GM04504 (cell line): ENCODE measurements at places on chromosomes 13 and 19.
A peak's percentile ranks its signal among the peaks of the same experiment; 100 is the strongest.

DNA sequence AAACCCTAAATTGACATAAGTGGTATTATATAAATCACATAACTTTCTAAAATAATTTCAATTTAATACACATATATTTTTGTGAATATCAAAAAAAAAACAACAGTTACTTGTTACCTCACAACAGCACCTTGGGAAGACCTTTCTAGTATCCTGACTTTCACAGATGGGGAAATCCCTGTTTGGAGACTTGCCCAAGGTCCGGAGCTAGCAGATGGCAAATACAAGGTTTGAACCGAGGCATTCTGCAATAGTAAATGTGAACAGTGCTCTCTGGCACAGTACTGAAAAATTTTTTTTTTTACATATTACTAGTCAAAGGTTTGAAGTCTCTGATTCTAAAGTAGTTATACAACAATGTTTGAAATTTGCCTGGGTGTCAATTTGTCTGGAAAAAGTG, 104.5 kb downstream of the SUCLA2 start:
- DNase-seq: no peak

DNA sequence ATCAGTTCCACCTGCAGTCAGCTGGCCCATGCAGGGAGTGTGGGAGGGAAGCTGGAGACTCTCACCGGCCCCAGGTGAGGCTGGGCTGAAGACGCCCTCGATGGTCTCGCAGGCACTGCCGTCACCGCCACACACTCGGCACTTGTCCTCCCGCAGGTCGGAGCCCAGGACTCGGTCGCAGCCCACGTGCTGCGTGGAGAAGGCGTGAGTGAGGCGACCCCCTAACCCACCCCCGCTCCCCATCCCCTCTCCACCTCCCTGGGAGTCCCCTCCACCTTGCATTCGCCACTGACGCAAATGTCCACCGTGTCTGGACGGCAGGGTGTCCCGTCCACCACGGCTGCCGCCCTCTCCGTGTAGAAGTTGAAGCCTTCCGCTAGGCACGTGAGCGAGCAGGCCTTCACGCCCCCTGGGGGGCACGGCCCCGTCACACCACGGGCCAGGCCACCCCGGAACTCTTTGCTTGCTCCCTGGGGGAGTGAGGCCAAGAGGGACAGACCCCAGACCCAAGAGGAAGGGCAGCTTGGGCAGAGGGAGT, 12.0 kb upstream of the MYO1F start:
- no peak for DNase-seq

DNA sequence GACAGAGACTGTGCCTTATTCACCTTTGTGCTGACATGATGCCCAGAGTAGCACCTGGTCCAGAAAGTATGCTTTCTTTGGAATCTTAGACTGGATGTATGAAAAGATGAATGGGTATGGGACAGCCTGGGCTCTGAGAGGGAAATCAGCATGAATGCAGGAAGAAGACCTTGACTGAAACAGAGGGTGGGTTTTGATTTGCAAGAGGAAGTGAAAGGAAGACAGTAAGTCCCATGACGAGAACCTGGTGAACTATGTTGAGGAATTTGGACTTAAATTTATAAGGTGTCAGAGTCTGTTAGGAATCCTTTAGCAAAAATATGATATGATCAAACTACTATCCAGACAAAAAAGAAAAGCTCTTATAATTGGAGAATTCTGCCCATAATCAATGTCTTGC, 301.9 kb downstream of the SPRY2 start:
- no peak for DNase-seq

DNA sequence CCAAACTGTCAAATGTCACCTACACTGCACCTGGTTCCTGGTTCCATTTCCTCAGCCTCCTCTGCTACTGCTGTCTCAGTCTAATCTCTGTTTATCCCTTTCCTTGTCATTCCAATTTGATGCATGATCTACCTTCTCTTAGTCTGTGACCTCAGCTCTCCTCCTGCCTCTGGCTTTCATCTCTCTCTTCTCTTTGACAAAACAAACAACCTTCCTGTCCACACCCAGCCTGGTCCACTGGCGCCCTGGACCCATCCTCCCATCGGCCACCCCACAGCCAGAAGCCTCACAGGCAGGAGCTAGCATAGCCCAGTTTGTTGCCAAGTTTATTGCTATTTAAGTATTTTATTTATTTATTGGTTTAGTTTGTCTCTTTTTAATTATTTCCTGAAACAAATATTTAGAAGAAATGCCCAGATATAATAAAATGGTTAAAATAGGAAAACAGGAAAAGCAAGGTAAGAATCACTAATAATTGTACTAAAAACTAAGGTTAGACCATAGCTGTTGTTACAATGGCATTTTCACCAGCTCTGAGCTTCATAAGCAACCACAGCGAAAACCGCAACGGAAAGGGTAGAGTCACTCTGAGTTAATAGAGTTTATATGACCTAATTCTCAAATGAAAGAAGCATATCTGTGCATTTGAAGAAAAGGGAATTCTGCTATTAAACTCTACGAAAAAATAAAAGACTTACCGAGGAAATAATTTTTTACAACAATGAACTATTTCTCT, 68.6 kb downstream of the EFNB2 start:
- DNase-seq: no peak

DNA sequence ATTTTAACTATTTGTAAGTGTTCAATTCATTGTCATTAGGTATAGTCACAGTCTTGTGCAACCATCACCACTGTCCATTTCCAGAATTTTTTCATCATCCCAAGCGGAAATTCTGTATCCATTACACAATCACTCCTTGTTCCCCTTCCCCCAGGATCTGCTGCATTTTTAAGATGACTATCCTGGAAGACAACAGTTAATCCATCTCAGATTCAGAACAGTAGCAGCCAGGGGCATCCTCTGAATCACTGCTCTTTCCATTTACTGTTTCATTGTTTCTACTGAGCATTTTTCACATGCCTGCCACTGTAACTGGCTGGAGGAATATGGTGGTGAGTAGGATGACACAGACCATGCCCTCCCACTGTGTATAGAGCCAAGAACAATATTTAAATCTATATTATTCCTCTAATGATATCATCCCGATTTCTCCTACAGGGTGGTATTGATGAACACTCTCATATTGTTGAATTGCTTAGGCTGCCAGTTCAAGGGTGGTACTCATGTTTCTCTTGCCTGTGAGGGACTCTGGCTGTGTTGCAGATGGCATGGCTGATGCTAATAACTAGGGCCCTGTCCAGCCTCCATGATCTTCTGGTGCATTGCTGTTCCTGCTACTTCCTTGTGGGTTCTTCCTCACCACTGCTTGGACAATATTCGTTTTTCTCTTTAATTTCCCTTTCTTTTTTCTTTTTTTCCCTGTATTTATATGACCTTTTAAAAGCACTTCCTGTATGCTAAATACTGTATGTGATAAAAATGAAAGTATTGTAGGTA, 59.0 kb downstream of the WDFY2 start:
- DNase-seq: peak; percentile 85

DNA sequence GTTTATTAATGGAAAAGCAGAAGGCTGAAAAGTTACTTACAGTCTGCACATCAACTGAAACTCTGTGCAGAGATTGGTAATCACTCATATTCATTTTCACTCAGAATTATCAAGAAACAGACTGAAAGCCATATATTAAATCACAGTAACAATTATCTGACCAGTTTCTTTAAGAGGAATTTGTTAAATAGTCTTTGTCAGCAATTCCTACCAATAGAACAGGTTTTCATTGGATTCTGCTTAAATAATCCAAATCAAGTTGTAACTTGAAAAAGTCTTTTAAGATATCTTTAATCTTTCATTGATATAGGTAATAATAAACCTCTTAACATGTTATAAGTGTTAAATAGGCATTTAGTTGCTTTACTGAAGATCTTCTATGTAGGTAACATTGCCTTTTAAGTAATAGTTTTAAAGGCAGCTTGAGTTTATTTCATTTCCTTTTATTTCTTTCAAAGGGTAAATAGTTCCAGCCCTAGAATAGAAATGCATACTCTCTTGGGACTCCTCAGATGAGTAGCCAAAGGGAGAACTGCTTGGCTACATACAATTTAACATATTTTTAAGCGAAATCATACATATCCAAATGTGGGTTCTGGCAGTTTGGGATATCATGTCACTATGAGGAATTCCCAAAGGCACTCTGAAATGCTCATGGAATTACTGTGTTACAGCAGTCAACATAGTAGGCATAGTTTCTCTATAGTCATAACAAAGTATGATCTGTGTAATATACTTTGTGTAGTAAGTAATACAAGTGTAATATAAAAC, 326.0 kb upstream of the SPRY2 start:
- DNase-seq: no peak

DNA sequence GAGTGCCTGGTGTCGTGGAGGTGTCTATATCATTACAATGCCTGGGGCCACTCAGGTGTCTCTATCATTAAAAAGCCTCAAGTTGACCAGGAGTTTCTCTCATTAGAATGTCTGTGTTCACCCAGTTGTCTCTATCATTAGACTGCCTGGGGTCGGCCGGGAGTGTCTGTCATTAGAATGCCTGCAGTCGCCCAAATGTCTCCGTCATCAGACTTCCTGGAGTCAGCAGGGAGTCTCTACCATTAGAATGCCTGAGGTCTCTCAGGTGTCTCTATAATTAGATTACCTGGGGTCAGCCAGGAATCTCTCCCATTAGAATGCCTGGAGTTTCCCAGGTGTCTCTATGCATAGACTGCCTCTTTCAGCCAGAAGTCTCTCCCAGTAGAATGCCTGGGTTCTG, 1477.6 kb downstream of the UQCRFS1 start:
- DNase-seq: no peak

GRCh38 chr13:48431987-48432615, 19.2 kb upstream of the LPAR6 start:
- DNase-seq: no peak

- no peak for DNase-seq
Observed at GRCh38 chr13:62512194-62513141, 1096.8 kb upstream of the PCDH20 start.

- no peak for DNase-seq
Observed at GRCh38 chr19:2239771-2240770, 3.4 kb downstream of the SF3A2 start.

DNA sequence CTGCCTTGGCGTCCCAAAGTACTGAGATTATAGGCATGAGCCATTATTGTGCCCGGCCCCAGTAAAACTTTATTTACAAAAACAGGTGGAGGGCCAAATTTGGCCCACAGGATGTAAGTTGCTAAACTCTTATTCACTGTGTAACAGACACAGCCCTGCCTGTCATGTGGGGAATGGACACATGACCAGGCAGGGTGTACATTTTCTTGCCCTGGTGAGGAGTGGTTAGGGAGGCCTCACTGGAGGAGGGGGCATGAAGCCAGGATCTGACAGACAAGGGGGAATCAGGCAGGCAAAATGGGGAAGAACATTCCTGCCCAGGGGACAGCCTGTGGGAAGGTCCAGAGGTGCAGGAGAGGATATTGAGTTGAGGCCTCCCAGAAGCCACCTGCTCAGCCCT, 7.4 kb upstream of the PGLS start:
- no peak for DNase-seq

GRCh38 chr19:21256722-21257121, 72.5 kb downstream of the ZNF708 start:
- no peak for DNase-seq

GRCh38 chr19:342801-343421, 1.7 kb downstream of the MIER2 start:
- peak; percentile 60 for DNase-seq

GRCh38 chr19:17450264-17451075, 2.0 kb upstream of the TMEM221 start:
- DNase-seq: no peak

DNA sequence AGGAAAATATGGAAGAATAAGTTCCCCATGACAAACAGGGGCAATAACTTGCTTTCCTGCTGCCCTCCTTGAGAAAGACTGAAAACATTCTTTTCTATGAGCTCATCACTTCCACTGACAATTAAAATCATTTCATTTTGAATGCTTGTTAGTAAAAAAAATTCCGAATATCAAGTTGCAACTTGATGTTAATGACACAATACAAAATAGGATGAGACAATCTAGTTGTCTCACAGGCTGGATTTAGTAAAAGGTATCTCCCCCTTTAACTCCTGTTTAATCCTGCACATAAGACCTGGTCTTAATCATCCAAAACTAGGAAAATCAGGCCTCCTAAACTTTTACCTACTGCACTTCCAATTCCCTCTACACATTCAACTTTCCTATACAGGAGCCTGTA, 24.7 kb downstream of the IRS2 start:
- no peak for DNase-seq
